ENCODE measurements at places on chromosomes 7 and 10.

DNA sequence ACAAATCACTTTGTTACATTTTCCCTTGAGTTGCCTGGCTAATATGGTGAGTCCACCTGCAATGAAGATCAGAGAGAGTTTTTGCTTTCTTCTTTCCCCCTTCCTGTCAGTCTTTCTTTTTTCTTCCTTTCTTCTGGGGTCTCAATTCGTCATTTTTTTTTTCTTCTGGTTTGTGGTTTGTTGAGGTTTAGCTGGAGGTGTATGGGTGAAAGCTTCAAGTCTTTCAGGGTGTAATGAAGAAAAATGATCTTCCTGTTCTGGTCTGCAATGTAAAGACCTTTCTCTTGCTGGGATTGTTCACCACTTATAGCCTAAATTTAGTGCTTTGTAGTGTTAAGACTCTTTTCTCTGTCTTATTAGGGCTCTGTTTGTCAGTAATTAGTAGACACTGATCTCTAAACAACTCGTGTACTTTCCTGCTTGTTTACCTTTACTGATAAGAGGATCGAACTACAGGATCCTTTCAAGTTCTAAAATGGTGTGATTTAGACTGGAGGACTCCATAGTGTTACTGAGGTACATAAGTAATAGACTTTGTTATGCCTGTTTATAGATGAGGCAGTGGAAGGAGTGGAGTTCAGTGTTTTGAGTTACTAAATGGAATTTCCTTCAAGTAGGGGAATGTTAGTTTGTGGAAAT is 129.1 kb downstream of the SUGCT start:
- no peak for DNase-seq

- DNase-seq = peak; percentile 96
These were observed 170.2 kb upstream of the KLF14 start for GRCh38 chr7:130904031-130904757.

DNA sequence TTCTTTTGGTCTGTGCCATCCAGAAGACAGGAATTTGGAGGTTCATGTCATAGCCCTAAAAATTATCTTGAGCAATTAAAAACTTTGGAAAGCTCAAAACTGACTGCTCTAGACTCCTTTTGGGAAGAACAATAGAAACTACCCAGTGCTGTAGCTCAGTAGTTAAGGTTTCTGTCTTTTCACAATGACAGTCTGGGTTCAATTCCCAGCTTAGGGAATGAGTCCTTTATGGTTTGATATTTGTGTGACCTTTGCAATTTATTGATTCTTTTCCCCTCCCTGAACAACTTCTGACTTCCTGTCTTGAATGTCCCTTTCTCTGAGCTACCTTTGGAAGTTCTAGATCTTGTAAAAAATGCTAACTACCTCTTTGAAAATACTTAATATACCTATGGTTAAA is 603.3 kb upstream of the IGFBP3 start:
- DNase-seq = peak; percentile 17

DNA sequence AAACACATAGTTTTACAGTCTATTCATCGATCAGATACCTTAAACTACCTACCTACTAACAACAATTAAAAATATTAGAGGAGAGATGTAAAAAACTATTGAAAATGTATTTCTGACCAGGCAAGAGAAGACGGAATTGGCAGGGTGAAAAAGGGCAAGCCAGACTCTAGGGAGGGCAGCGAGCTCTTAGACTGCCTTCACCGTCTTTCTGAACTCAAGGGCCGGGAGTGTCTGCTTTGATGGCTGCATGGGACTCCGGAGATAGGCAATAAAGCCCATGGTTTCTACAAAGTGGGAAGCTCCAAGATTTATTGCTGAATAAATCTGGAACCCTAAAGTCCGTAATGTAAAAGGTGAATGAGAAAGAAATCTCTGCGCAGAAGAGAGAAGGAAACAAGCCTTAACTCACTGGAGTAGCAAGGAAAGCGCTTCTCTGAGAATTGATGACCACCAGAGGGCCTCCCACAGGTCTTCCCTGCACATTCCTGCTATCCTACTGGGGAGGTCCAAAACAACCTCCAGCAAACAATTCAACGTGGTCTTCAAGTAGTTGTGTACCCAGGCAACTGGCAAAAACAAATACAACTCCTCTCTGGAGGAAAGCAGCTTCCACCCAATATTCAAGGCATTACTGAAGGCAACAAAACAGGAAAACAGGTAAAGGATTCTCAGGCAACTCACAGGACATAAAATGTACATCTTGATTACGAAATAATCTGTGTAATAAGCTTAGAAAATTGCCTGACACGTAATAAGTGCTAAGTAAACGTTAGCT is 181.3 kb downstream of the SDK1 start:
- DNase-seq = peak; percentile 45

GRCh38 chr7:40239755-40240303 is 105.0 kb downstream of the SUGCT start:
- no peak for DNase-seq

DNA sequence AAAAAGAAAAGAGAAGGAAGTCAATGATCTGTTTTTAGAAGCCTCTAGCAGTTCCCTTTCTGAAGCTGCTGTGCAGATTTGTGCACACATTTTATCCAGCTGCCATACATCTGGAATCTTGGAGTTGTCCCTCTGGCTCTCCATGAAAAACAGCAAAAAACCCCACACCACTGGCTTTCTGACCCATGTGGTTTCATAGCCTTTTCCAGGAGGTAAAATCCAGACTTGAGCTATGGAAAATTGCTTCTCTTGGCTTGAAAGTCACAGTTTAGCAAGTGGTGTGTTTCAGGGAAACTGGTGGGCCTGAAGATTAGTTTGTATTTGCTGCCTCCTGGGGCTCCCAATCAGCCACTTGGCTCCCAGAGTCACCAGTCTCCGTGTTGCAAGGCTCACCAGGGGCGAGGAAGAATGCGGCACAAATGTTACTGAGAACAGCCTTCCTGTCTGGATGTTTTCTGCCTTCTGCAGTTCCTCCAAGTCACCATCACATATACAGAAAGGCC is 50.1 kb upstream of the ADRB1 start:
- no peak for DNase-seq

DNA sequence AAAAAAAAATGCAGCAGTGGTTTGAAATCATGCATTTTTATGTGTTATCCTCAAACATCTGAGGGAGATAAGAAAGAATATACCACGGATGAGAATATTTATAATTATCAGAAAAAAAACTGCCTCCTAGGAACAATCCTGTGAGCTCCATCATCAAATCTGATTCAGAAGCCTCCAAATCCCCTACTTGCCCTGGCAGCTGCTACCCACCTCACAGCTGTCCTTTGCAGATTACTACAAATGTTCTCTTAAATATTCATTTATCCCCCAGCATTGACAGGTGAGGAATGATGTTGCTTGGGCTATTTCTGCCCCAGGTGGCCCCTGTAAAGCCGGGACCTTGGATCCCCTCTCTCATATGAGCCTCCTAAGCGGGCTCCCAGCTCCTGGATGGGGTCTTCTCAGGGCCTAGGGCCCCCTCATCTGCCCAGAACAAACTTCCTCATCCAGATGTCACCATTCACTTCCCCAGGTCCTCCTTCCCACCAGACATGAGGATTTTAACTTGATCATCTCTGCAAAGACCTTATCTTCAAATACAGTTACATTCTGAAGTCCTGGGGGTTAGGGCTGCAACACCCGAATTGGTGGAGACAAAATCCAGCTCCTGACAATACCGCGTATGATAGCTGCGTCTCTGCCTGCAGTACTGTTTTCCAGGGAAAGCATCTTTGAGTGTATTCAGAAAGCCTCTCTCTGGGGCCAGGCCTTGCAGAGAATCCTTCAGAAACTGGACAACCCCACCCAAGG is 81.9 kb upstream of the INSIG1 start:
- DNase-seq = no peak

DNA sequence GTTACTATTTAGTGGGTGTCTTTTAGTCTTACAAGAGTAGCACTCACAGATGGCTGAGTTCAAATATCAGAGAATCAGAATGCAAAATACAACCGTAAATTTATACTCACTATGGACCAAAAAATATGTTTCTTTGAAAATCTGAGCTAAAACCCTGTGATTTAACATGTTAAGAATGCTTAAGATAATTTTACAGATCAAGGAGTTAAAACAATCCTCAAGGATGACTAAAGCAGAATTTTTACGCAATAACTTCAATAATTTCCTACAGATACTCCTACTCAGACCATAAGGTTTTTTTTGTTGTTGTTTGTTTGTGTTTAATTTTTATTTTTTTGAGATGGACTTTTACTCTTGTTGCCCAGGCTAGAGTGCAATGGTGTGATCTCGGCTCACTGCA is 47.9 kb upstream of the CCDC6 start:
- DNase-seq = no peak

DNA sequence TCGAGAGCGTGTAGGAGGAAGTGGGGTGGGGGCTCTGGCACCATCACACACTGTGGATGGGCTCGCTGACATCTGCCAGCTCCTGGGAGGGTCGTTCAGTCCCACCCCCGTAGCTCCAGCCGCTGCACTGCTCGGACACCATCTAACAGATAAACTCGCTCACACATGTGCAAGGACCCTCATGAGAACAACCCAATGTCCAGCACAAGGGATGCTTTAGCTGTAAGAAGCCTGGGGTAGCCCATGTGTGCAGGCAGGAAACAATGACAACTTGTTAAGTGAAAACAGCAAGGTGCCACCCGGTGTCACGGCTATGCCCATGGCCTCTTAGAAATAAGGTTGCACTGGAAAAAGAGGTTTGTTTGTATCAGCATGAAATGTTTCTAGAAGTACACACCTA is 14.1 kb downstream of the OGDHL start:
- no peak for DNase-seq

All from ELR (cell line).